ENCODE measurements at places on chromosomes 13 and 19.

DNA sequence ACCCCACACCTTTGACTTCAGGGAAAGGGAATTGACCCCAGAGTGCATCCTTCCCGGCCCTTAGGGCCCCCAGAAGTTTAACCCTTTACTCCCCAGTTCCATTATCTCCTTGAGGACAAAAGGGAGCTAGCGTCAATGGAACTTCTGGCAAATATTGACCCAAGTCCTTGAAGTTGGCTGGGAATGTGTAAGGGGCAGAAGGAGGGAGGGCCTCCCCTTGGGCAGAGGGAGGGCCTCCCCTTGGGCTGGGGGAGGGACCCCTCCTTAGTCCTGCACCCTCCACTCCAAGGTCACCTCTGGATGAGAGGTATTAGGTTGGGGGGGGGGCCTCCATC lies 3.0 kb upstream of the TMEM59L start:
- no peak for DNase-seq

- DNase-seq: no peak
These were observed 782.7 kb downstream of the UQCRFS1 start for GRCh38 chr19:28430214-28430613.

DNA sequence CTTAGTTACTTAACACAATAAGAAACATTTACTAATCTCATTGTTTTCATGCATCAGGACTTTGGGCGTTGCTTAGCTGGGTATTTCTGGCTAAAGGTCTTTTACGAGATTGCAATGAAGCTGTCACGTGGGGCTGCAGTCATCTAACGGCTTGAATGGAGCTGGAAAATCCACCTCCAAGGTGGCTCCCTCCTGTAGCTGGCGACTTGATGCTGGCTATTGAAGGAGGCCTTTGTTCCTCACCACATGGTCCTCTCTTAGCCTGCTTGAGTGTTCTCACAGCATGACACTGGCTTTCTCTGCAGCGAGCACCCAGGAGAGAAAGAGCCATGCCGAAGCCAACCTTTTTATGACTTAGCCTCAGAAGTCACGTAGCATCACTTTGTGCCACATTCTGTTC lies 92.0 kb downstream of the NHLRC3 start:
- DNase-seq: no peak

DNA sequence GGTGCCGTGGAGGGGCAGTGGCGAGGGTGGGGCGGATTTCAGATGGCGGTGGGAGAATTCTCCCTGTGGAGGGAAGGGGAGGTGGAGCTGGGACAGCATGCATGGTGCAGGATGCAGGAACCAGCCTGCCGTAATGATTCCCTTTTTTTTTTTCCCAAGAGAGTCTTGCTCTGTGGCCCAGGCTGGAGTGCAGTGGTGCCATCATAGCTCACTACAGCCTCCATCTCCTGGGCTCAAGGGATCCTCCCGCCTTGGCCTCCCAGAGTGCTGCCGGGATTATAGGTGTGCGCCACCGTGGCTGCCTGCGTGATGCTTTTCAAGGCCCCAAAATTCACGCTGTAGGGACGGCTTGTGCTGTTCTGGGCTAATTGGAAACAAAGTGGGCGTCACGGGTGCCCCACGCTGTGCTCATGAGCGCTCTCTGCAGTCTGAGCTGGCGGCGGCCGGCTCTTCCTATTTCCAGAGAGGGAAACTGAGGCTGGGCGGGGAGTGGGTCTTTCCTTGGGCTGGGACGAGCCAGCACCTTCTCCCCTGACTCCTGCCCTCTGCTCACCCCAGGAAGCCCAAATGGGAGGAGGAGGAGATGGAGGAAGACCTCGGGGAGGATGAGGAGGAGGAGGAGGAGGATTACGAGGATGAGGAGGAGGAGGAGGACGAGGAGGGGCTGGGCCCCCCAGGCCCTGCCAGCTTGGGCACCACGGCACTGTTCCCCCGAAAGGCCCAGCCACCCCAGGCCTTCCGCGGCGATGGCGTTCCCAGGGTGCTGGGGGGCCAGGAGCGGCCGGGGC lies 6.2 kb downstream of the ARID3A start:
- no peak for DNase-seq

DNA sequence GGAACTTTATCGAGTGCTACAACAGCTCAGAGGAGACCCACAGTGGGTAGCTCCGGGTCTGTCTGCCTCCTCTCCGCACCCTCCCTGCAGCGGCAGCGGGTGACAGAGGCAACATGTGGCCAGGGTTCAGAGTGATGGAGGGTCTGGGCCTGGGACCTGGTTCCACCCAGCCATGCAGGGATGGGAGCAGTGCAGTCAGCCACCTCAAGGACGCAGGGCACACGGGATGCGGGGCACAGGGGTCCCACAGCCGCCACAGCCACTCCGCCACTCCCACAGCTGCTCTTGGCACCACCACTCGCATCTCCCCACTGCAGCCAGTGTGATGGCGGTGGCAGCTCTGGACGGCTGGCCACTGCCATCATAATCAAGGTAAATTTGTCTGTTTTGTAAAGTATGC lies 892.9 kb downstream of the OLFM4 start:
- DNase-seq: no peak

DNA sequence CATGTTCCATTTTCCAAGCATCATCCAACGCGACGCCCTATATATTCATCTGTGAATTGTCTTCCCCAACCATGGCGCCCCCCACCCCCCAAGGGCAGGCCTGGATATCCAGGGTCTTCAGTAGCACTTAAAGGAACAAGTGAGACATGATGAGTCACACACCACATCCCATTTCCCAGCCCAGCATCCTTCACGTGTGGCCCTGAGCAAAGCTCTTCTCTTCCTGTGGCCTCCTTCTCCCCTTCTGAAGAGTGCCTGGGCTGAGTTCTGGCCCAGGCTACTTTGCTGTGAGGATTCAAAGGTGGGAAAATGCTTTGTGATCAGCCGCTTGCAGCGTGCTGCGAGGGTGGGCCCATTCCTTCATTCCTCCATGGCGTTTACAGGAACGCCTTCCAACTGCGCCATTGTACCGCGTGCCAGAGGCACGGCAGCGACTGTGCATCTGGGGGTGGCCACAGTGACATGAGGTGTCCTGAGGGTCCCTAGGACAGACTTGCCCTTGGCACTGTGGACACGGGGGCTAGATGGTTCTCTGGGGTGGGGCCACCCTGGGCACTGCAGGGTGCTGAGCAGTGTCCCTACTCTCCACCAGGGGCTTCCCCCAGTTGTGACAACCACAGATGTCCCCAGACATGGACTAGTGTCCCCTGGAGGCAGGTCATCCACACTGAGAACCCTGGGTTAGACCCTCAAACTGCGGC lies 11.7 kb downstream of the PLIN4 start:
- DNase-seq: no peak

- no peak for DNase-seq
These were observed 290.7 kb downstream of the SPRY2 start for GRCh38 chr13:80050252-80050651.

DNA sequence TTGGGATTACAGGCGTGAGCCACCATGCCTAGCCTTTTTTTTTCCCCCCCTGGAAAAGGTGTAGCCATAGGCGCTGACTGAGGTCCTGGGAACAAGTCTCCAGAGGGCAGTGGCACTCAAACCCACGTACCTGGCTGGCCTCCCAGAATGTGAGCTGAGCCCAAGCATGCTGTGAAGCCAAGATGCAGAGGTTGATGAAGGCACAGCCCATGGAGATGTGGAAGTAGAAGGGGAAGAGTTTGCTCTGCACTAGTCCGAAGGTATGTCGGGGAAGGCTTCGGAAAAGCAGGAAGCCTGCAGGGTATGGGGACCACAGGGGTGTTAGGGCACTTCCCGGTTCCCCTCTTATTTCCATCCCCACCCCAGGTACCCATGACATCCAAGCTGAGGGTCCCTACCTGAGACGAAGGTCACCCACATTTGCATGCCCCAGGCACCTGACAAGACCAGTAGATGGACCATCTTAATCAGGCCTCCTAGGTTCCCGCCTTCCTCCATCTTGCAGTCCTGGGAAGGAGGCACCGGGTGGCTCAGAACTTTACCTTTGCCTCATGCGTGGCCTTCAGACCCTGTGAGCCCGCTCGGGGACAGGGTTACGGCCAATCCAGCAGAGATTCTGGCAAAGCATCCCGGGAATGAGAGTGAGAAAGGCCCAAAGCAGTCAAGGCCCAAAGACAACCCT lies 805 bp downstream of the TMEM205 start:
- DNase-seq: no peak

- DNase-seq: no peak
These were observed 3.3 kb upstream of the NAPA start for GRCh38 chr19:47518139-47518538.

- DNase-seq: peak; percentile 55
These were observed 752.8 kb upstream of the MIR17HG start for GRCh38 chr13:90594681-90595080.

GRCh38 chr19:19078801-19079200 lies 15.0 kb downstream of the SLC25A42 start:
- DNase-seq: no peak

DNA sequence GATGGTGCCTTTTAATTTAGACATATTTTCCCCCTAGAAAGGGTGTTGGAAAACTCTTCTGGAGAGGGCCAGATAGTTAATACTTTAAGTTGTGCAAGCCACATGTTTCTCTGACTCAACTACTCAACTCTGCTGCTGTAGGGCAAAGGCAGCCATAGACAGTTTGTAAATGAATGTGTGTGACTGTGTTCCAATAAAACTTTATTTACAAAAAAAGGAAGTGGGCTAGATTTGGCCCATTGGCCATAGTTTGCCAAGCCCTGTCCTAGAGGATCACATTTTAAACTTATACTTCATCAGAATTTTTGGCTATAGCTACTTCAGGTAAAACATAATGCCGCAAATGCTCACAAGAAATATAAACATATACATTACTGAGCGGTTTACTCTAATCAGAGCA lies 306.3 kb upstream of the MAB21L1 start:
- no peak for DNase-seq

Measured in fibroblast of the conjunctiva (primary cell).